ENCODE measurements at places on chromosomes 2 and 18.
A peak's percentile ranks its signal among the peaks of the same experiment; 100 is the strongest.

DNA sequence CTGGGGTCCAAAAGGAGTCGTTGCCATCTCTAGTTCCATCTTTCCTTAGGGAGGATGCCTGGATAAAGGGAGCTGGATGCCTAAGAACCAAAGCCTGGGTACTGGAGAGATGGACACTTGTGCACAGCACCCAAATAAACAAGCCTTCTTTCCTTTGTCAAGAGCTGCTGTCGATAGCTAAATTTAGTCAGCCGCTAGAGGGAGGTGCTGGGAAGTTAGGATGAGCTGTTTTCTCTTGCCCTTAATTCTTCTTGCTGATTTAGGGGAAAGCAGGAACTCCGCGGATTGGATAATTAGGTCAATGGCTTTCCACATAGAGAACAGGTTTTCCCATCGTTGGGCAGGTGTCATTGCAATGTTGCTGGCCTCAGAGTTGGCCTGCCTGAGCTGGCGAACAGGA lies 30.9 kb upstream of the SERPINB12 start:
- DNase-seq = peak; percentile 82

DNA sequence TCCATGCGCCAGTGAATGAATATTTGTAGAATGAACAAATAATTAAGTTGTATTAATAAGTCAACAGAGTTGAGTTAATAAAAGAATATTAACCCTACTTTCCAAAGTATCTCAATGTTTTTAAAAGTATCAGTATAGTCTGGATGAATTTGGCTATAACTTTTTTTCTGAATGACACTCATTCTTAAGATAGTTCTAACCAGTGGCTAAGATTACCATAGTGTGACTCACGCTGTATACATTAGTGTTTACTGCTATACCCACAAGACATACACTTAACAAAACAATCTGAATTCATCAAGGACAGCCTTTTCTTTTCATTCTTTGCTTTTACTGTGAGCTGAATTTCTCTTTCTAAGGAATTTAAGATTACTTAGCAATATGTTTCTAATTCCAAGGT lies 77.0 kb upstream of the PDE1A start:
- DNase-seq = no peak

GRCh38 chr2:73451263-73451972 lies 65.8 kb downstream of the ALMS1 start:
- DNase-seq = no peak

DNA sequence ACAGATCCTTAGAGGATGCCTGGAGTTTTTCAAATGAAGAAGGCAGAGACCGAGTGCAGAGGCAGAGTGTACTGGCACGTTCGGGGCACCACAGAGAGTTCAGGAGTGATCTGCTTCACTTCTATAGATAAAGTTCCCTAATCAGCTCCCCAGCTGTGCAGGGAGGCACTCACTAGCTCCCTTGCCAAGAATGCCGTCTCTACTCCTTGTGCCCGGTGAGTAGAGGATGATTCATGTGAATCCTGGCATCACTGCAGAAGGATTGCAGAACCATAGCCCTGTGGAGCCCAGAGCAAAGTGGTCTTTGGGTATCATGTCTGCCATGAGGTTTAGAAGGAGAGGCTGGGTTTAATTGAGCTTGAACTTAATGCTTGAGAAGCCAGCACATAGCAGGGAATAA lies 510.1 kb upstream of the RAB6C start:
- DNase-seq = no peak

GRCh38 chr2:203532957-203533658 lies 2.0 kb downstream of the RAPH1 start:
- DNase-seq = no peak

DNA sequence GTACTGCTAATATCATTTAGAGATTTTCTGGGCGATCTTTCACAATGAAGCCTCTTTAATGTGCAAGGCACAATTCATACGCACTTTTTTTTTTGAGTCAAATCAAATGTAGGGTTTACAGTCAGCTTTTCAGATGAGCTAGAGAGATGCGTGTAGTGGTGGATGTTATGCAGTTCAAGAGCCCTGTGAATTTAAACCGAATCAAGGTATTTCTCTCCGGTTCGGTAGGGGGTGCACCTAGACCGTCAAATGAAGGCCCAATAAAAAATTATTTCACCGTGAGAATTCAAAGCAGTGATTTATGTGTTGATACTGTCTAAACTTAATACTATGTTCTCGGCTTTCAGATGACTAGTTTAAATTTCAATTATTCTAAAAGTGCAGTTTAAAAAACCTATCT lies 1.1 kb downstream of the PTH2R start:
- DNase-seq = no peak

DNA sequence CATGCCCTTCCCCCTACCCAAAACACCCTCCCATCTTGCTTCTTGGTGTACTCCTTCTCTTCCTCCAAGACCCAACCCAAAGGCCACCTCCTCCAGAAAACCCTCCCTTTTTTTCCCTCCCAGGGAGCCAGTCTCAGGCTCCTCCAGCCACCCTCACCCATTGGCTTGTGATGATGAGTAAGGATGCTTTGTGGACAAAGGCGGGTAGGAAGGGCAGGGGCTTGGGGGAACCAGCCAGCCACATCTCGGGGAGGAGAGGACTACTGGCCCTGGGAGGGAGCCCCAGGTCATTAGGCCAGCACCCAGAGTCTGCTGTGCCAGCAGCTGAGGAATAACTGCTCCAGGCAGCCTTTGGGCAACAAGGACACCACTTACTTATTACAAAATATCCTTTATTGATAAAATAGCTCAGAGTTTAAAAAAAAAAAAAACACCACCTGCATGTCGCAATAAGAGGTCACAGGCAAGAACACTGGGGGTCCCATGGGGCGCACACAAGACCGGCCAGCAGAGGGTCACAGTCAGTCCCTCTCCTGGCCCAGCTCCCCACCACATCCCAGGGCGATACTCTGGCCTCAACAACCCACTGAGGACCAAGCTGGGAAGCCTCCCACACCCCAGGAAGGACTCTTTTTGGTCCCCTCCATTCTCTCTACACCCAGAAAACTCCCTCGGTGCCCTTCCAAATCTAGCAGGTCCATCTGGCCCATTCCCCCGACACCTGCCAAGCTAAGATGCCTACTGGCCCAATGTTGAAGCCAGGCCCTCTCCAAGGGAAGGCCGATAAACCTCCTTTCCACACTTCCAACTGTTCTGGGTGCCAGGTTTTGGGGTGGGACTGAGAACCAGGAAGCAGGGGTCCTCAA lies 3.6 kb downstream of the ADRA2B start:
- no peak for DNase-seq

- DNase-seq = no peak
Measured at GRCh38 chr2:118974103-118974993, 32.4 kb downstream of the MARCO start.

Measured in HCT116 (cell line).